Foreskin fibroblast (primary cell): ENCODE measurements at places on chromosomes 13 and 19.
A peak's percentile ranks its signal among the peaks of the same experiment; 100 is the strongest.

- DNase-seq: no peak
Observed at GRCh38 chr13:77374786-77375185, 47.9 kb upstream of the MYCBP2 start.

DNA sequence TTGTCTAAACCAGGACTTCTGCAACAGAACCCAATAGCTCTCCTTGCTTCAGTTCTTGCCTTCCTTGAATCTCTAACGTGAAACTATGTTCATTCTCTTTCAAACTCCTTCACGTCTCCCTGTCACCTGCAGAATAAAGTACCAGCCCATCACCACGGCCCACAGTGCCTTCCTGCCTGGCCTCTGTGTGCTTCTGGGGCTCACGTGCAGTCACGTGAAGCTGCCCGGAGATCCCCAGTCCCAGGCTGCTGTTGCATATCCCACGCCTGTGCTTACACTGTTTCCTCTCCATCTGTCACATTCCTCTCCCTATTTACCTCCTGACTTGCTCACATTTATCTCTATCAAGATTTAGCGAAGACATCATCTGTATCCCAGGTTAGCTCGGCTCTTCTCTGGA is 102.8 kb downstream of the STARD13 start:
- DNase-seq: no peak

DNA sequence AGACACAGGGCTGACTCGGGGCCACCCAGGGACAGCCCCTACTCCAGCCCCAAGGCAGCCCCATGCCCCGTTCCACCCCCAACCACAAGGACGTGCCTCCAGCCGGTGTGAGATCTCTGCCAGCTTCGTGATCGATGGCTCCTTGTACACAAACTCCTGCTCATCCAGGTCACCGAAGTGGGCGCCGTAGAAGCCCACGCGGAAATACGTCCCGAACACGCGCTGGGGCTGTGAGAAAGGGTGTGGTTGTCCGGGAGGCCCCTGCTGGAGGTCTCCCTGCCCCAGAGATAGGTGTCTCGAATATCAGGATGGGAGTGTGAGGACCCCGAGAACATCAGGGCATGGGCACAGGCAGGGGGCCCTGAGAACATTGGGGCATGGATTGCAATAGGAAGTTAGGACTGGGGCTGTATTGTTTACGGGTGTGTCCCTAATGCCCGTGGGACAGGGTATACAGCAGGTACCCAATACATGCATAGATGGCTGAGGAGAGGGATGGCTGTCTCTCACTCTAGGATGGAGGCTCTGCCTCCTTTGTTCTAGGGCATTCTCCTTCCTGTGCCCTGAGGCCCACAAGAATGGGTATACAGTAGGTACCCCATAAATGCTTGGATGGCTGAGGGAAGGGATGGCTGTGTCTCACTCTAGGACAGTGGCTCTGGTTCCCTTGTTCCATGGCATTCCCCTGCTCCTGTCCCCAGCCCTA is 5.3 kb upstream of the KANK2 start:
- DNase-seq: no peak

GRCh38 chr13:68007576-68007975 is 777.4 kb upstream of the PCDH9 start:
- no peak for DNase-seq

GRCh38 chr19:13629687-13630357 is 123.5 kb upstream of the CACNA1A start:
- peak; percentile 67 for DNase-seq
